ENCODE measurements at places on chromosomes 12 and 14.

DNA sequence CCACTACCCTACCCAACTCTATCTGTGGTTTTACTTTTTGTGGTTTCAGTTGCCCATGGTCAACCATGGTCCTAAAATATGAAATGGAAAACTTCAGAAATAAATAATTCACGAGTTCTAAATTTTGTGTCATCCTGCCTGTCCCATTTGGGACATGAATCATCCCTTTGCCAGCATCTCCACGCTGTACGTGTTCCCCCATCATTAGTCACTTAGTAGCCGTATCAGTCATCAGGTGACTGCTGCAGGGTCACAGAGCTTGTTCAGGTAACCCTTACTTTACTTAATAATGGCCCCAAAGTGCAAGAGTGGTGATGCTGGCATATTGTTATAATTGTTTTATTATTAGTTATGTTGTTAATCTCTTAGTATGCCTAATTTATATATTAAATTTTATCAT is 209.9 kb downstream of the ITPR2 start:
- no peak for DNase-seq

DNA sequence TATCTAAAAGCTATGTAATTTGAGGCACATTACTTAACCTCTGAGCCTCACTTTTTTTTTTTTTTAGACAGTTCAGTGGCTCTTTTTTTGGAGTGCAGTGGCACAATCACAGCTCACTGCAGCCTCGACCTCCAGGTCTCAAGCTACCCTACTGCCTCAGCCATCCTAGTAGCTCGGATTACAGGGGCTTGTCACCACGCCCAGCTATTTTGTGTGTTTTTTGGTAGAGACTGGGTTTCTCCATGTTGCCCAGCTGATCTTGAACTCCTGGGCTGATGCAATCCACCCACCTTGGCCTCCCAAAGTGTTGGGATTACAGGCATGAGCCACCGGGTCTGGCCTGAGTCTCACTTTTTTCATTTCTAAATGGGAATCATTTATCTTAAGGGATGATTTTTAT is 192.0 kb upstream of the PDZRN4 start:
- no peak for DNase-seq

GRCh38 chr12:109988903-109989302 is 7.3 kb downstream of the GIT2 start:
- no peak for DNase-seq

- no peak for DNase-seq
These were observed 13.6 kb upstream of the ACVR1B start for GRCh38 chr12:51937926-51938325.

DNA sequence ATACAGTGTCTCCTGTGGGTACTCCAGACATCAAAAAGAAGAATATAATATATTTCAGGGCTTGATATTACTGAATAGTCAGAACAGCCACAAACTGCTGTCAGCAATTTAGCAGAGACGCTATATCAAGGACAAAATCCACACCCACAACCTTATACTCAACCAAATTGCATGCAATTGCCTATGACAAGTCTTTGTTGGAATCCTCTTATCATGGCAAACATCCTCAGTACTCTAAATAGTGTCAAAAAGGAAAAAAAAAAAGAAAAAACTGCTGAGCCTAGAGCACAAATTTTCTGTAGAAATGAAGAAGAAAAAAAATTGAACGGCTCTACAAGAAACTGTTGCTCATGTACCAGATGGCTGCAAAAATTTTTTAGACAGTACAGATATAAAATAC is 485.7 kb downstream of the TMTC2 start:
- DNase-seq: no peak

DNA sequence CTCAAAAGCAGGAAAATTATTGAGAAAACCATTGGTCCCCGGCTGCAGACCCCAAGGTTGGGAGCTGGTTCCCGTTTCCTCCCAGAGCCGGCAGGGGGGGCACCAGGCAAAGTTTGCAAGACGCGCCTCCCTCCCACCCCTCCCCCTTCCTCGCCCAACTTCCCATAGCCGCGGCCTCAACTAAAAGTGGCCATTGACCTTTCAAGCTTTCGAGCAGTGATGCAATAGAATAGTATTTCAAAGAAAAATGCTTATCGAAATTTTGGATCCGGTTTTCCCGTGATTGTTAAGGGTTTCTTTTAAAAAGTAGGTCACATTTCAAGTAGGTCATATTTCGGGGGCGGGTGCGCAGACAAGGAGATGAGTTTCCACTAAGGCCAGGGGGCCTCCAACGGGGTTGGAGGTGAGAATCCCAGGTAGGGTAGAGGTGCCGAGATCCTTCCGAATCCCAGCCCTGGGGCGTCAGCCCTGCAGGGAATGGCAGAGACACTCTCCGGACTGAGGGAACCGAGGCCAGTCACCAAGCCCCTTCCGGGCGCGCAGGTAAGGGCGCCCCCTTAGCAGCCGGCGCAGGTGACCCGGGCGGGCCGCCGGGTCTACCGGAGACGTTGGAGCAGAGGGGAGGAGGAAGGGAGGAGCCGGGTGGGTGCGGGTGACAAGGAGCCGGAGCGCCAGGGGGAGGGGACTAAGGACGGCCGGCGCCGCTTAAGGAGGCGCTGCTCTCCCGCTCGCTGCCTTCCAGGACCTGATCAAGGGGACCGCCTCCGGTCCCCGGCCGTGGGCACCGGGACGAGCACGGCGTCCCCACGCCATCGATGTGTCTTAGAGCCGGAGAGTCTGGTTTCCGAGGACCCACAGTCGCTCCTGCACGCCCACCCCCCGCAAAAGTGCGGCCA is 2.6 kb upstream of the SOCS2 start:
- DNase-seq: peak; percentile 65

DNA sequence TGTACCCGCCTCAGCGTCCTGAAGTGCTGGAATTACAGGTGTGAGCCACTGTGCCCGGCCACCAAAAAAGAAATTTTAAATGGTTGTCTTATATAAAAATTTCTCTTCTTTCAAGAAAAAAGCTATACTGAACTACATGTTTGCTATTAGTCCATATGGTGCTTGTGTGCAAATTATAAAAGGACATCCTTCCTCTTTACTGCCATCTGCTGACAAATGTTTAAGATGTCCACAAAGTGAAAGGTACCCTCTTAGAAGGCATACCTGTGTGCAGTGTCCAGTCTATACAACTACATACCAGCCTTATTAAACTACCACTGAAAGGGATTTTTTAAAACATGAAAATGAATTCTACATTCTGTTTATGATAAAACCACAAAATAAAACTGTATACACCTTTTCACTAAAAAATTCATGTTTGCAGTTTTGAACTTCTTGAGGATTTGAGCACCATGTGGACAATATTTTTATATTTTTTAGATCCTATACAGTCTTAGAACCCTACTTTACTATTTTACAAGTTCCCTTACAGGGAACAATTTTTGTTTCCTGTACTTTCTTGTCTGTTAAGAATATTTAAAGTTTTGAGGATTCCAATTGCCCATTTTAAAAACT is 32.8 kb upstream of the TOMM20L start:
- no peak for DNase-seq

GRCh38 chr14:55339770-55340169 is 68.5 kb downstream of the FBXO34 start:
- DNase-seq: no peak

DNA sequence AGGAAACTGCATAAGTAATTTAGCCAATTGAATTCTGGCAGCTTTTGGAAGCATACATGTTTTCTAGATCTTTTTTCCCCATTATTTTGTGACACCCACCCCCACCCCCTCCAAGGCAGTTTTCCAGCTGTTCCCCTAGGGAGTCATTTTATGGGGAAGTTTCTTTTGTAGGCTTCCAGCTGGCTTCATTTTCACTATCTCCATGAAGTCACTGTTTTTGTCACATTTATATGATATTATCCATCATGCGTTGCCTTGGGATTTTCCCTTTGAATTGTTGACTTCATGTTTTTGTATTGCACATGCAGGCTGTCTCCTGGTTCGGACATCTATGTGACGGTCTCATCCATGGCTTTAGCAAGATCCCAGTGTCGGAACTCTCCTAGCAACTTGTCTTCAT is 233.6 kb upstream of the RGS6 start:
- DNase-seq: no peak

DNA sequence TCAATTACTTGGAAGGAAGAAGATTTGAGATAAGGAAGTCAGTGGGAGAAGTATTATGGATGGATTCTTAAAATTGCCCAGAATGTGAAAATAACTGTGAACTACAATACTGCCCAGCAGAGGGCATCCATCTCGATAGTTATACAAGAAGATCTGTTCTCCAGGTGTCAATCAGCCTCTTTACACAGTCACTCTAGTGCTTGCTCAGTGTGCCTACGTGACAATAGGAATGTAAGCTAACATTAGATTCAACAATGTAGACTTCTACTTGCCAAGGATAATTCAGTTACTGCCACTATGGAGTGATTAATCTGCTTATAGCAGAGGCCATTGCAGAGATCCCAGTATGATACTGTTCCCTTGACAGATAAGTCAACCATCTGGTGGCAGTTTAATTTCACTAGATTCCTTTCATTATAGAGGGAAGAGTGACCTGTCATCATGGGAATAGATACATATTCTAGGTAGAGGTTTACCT is 10.6 kb upstream of the MAP4K5 start:
- DNase-seq: no peak

DNA sequence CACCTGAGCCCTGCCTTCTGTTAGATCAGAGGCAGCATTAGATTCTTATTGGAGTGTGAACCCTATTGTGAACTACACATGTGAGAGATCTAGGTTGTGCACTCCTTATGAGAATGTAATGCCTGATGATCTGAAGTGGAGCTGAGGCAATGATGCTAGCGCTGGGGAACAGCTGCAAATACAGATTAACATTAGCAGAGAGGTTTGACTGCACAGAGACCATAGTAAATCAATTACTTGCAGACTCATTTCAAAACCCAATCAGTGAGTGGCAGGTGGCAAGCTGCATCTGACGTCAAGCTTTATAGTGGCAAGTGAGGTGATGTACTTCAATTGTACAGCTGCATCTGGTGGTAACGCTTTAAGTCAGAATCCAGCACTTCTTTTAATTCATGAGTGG is 141.6 kb downstream of the GPHN start:
- DNase-seq: no peak

DNA sequence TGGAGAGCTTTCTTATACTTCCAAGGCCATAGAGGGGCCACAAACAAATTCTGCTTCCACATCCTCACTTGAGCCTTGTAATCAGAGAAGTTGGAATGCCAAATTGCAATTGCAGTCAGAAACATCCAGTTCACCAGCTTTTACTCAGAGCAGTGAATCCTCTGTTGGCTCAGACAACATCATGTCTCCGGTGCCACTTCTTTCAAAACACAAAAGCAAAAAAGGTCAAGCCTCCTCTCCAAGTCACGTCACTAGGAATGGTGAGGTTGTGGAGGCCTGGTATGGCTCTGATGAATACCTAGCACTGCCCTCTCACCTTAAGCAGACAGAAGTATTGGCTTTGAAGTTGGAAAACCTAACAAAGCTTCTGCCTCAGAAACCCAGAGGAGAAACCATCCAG is 217.1 kb downstream of the AKAP6 start:
- DNase-seq: no peak

DNA sequence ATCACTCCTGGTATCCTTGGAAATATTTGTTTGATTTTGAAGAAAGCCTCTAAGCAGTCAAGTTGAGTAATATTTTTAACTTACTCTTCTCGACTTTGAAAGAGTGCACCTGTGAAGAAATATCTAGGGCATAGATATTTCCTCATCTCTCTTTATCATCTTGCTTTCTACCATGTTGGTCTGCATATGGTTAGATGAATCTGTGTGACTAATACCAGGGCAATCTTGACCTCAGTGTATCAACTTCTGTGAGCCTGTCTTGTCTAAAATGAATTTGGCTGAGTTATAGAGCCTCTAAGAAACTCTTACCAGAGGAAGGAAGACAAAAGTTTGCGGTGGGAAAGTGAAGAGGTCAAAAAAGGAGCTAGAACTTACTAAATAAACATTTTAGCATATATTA is 68.4 kb downstream of the SYT1 start:
- no peak for DNase-seq

- no peak for DNase-seq
These were observed 8.7 kb upstream of the ADCK1 start for GRCh38 chr14:77791225-77791600.

Data from AG04450 (cell line).